Right hindlimb (tissue), 1 donor: ENCODE measurements at places on chromosomes 4 and X.
A peak's percentile ranks its signal among the peaks of the same experiment; 100 is the strongest.

- DNase-seq: no peak
Observed at GRCh38 chrX:100700809-100701208, 31.1 kb downstream of the SYTL4 start.

- no peak for DNase-seq
Observed at GRCh38 chr4:83358410-83358809, 23.8 kb upstream of the HPSE start.

DNA sequence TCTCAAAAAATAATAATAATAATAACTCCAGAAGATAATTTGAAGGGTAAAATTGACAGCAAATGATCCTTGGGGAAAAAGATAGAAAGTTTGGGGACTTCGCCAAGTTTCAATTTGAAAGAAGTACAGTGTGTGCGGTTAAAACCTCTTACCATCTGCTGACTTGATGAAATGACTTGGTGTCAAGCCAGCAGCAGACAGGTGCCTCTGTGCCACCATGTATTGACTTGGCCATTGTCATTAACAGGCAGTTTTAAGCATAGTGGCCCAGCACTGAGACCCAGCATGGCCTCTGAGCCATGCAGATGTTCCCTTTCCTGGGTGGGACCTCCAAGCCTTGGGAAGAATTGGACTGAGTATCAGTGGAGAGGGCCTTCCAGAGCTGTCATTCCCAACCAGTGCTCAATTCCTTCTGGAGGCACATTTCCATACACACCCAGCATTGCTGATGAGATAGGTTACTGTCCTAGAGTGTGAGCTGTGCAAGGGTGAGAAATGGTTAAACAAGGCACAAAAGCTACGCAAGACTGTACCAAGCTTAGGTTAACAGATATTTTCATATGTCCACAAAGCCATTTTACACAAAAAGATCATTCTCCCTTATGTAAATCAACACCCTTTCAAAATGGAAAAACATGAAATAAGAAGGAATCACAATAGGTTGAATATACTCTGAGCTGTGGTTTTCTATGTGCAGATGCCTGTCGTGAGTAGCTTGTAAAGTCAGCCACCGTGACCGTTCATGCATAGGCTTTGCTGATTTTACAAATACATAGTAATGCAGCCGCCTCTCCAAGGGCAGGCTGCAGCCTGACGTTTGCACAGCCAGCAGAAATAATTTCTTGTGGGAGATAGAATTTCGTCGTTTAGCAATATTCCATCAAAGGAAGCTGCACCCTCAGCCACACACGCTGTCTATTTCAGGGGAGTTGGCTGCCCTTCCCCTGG is 59.4 kb upstream of the FBXW7 start:
- no peak for DNase-seq

DNA sequence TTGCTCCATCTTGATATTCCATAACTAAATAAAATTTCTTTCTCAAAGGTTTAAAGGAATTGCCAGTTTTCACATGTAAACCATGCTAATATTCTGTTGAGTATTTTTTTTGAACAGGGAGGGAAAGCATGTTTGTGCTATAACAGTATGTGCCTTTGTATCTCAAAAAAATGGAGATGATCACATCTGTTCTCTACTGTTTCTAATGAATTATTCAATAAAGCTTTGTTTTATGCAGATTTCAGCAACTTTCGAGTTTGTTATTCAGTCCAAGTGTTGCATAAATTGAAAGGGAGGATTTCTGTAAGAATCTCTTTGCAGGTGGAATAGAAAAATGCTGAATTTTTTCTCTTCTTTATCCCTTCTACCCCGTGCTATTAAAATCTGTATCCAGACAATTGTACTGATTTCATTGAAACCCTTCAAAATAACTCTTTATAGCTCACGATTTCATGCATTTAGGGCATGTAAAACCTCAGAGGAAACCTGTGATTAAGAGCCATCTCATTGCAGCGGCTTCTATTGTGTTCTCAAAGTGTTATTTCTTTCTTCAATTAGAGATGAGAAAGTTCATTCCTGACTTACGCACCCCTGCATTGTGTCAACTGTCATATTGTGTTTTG is 42.1 kb downstream of the NEIL3 start:
- no peak for DNase-seq

- DNase-seq: peak; percentile 44
Observed at GRCh38 chrX:71183341-71183740, 38.7 kb downstream of the NLGN3 start.

DNA sequence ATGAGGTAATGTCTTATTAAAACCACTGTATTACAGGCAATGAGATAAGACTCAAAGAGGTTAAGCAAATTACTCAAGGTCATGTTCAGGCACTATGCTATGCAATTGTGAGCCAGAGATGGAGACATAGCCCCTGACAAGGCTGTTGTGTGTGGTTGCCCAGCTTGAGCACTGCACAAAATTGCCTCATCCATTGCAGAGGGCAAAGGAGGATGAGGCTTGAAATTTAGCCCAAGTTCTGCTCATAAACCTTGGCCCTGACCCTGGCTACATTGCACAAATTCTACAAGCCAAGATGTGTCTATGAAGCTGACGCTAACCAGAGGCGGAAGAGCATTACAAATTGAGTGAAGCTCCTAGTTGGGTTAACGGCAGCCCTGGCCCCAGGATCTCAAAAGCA is 65.6 kb upstream of the PGM2 start:
- no peak for DNase-seq

DNA sequence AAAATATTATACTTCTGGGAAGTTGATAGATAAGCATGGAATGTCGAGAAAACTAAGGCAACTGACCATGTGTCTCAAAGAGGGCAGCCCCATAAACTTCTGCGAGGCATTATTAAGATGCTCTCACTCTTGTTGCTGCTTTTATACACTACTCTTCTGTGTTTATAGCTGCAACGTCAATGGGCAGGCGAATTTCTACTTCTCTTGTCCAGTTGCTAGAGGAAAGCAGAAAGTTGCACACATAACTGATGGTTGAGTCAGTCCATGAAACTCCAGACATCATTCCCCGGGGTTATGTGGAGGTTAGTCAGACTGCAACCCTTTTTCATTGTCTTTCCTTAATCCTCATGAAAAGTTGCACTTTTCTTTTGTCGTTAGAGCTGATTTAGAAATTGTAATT is 39.8 kb downstream of the VCX3B start:
- DNase-seq: no peak

DNA sequence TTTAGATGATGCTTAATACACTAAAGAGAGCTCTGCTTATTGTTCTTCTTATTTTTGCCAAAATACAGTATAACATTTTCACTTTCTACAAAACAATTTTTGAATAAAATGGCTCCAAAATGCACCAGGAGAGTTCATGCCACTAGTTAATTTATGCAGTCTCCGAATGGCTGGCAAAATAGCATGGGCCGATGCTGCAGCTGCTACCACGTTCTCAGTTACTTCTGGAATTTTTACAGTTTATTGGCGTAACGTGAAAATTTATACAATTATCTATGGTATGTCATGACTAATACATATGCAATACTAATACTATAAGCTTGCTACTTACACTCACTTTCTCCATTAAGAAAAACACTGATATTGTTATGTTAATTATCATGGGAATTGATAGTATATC is 16.5 kb downstream of the KLHL13 start:
- peak; percentile 30 for DNase-seq

- DNase-seq: no peak
Observed at GRCh38 chr4:112975567-112976355, 73.7 kb upstream of the ANK2 start.

- DNase-seq: no peak
Observed at GRCh38 chr4:183967266-183967665, 62.2 kb downstream of the STOX2 start.

DNA sequence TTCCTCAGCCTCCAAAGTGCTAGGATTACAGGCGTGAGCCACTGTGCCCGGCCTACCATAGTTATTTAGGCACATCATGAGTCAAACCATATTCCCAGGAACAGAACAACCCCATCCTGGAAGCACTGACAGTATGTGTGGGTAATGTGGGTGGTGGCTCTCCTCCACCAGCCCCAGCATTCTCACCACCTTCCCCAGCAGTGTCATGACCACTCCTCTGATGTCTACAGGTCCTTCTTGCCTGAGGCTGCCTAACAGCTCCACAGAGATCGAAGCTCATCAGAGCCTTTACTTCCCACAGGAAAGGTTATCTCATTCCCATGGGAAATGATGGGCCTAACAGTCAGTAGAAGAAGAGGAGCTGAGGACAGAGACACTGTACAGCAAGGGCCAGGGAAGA is 129.5 kb upstream of the GPC4 start:
- DNase-seq: no peak

DNA sequence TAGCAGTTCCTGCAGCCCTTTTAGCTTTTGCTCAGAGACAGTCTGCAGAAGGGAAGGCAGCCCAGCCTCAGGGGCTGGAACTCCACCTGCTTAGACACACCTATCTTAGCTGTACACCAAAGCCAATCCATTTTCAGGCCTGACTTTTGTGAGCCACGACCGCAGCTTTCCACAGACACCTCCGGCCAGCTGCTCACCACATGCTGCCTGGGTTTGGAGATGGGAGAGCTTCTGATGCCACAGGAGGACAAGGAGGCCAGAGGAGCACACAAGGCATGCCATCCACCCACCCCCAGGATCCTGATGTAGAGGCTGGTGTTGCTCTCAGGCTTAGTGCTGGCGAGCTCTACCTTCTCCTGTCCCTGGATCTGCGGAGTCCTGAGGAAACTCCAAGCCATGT is 141.8 kb upstream of the NALF2 start:
- DNase-seq: no peak

GRCh38 chr4:116150152-116150551 is 935.2 kb downstream of the TRAM1L1 start:
- no peak for DNase-seq

GRCh38 chrX:23789386-23790154 is 6.6 kb downstream of the SAT1 start:
- no peak for DNase-seq

DNA sequence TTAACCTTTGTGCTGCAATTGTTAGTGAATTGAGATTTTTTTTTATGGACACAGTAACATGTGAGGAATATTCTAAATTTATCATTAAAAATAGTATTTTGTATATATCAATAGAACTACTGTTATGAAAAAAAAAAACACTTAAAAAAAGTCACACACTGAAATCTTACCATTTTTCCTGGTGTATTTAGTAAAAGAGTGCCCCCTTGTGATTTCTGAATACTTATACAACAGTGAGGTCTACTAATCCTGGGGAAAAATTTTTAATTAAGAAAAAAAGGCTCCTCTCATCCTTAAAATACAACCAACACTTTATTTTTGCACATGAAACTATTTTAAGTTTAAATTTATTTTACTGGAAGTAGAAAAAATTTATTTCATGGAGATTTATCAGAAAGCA is 56.4 kb upstream of the SPOCK3 start:
- DNase-seq: no peak

DNA sequence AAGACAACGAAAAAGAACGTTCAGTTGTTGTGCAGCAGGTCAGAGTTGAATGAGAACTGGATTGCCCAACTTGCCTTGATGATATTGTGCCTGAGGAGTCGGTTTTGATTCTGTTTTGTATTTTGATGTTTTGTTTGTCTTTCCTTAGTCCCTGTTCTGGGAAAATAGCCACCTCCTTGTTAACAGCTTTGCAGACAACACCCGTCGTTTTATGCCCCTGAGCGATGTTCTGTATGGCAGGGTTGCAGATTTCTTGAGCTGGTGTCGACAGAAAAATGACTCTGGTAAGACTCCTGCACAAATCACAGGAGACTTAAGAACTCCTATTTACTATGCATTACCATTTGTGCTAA is 4.5 kb downstream of the BST1 start:
- no peak for DNase-seq

DNA sequence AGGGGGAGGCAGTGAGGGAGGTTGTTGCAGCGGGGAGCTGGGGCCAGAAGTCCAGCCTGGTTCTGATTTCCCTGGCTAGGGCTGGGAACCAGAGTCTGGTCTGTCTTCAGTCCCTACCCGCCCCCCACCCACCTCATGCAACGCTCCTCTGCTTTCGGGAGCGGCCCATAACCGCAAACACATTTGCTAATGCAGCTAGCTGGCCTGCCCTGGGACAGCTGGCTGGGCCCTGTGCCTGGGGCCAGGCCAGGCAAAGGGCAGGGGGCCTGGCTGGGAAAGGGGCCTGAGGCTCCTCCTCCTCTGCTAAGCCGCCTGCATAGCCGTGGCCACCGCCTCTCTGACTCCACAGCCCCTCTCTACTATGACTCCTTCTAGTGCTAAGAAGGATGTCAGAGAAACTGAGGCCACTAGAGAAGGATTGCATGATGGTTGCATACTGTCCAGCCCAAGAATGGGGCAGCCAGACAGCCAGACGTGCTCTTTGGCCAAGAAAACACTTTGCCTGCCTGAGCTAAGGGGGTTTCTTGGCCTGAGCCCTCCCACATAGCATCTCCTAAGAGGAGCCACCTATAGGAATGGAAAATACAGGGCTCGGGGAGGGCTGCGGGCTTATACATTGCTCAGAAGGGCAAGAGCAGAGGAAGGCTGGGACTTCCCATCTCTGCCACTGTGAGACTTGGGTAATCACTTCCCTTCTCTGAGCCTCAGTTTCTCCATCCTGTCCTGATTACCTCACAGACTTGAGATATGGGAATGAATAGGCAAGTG is 76.9 kb downstream of the PJA1 start:
- DNase-seq: peak; percentile 79

DNA sequence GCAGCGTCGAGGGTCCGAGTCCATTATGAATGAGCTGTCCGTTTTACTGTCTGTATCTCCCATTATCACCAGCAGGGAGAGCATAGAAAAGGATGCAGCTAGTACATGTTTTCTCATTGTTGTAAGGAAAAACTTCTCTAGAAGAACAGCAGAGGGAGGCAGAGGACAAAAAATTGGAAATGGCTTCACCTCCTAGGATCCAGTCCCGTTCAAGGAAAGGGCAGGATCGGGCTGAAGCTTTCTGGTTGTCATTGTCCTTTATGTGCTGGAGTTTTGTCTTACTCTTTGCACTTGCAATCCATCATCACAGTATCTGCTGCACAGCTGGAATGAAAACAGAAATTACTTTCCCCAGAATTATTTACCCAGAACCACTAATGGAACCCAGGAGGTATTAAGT is 14.7 kb downstream of the NDP start:
- peak; percentile 41 for DNase-seq

- no peak for DNase-seq
Observed at GRCh38 chrX:9609987-9610386, 145.1 kb downstream of the TBL1X start.
